ENCODE measurements at places on chromosomes 3 and 15.

GRCh38 chr3:127000761-127001160 lies 17.8 kb downstream of the PLXNA1 start:
- DNase-seq, result no peak

DNA sequence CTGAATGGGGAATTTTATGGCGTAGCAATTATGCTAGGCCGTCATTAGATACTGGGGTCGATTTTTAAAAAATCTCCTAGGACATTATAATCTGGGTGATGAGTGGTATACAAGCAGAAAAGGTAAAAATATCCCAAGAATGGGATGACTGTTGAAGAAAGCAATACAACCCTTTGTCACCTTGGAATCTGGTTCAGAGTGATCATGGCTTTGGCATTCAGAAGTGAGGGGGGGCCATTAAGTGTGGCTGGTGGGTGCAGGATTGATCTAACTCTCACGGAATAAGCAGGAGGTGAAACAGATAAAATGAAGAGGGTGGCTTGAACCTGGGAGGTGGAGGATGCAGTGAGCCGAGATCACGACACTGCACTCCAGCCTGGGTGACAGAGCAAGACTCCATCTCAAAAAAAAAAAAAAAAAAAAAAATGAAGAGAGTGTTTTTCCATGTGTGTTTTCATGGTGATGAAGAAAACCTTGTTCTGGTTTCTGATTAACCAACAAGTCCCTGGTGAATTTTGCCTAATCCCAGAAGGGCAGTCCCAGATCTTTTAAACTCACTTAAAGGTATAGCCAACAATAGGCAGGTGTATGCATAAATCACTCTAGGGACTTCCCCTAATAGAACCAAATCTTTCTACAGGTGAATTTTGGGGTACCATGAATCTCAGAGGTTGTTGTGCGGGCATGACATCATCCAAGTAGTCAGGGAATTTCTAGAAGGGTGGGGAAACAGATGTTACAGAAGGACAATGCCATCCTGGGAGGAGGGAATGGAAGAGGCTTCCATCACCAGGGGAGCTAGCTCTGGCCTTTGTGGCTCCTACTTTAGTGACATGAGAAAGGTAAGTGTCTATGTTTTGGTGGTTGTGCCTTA lies 3.1 kb upstream of the RAD54L2 start:
- DNase-seq, result no peak

- DNase-seq, result no peak
These were observed 168.0 kb downstream of the GMNC start for GRCh38 chr3:190694335-190695001.

DNA sequence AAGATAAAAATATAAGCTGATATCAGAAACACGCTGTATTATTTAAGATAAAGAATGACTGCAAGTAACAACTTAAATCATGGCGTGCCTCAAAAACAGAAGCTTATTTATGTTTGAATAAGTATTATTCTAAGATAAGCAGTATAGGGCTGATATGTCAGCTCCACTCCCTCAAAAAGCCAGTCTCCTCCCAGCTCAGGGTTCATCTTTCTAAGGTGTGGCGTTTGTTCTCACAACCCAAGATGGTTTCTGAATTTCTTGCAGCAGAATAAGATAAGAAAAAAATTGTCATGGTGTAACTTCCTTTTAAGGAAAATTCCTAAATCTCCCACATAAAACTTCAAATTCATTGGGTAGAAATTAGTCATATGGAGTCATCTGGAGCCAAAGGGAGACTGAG lies 166.1 kb upstream of the POU1F1 start:
- no peak for DNase-seq

DNA sequence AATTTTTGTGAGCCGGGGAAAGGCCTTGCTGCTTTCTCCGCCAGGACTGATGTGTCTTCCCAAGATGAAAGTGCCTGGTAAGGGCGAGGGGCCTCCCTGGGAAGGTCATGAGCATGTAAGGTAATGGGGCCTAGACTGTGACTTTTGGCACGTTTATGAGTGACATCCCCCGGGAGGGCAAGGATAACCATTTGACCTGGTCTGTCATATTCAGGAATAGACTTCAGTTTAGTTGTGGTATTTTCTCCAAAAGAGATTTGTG lies 631 bp upstream of the CNBP start:
- DNase-seq, result no peak

DNA sequence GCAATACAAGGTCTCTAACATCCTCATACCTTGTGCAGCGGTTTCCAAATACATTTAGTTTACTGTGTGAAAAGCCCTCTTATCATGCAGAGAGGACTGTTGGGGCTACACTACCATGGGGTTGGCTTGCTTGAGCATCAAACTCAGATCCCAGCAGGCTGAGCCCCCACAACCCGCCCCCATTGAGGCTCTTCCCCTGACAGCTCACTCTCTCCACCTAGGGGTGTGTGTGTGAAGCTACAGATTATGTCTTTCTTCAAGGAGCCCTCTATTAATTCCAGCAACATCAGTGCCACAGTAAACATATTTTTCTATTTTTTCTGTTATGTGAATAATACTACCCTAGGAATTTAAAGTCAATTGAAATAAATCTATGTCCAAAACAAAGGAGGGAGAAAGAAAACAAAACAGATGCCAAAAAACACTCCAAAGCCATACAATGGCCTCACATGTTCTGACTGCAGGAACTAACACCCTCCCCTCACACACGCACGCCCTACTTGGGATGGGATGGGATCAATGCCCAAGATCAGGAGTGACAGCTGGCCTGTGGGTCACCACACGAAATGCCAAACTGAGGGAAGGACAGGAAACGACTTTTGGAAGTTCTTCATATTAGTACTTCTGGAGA lies 14.7 kb downstream of the TM4SF4 start:
- DNase-seq, result peak; percentile 43

GRCh38 chr15:100338971-100339444 lies 2.8 kb downstream of the ADAMTS17 start:
- DNase-seq, result peak; percentile 69

- DNase-seq, result no peak
These were observed 53.3 kb downstream of the GJD2 start for GRCh38 chr15:34701536-34701935.

- no peak for DNase-seq
These were observed 1.3 kb downstream of the CACNA1D start for GRCh38 chr3:53495520-53496391.

DNA sequence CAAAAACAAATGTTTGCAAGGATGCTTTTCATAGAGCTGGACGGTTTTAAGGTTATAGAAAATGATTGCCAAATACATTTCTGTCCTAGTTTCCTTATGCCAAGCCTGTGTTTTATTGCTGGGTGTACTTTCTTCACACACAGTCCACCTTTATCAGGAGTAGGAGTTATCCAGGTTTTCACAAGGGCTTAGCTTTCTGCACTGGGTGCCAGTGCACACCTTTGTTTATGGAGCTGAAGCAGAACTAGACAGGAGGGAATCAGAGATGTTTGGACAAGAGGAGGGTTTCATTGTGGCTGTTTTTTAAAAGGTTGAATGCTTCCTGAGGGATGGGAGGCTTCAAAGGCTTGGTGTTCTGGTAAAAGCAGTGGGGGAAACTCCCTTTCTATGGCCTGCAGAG lies 29.5 kb upstream of the FAM3D start:
- DNase-seq, result no peak

DNA sequence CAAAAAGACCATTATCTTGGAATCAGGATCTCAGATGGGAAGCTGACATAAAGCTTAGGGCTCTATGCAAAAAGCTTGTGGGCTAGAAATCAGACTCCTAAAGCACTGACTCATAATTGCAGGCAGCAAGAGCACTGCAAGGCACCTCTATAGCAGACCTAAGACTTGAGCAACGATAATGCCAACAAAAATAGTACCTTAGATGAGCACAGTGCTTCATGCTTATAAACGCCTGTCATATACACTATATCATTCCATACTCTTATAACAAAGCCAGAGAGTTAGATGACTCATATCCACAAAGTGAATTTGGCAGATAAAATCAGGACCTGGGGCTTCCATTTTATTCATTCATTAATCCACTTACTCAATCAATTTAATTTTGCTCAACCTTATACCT lies 560.8 kb downstream of the MCTP2 start:
- DNase-seq, result no peak

DNA sequence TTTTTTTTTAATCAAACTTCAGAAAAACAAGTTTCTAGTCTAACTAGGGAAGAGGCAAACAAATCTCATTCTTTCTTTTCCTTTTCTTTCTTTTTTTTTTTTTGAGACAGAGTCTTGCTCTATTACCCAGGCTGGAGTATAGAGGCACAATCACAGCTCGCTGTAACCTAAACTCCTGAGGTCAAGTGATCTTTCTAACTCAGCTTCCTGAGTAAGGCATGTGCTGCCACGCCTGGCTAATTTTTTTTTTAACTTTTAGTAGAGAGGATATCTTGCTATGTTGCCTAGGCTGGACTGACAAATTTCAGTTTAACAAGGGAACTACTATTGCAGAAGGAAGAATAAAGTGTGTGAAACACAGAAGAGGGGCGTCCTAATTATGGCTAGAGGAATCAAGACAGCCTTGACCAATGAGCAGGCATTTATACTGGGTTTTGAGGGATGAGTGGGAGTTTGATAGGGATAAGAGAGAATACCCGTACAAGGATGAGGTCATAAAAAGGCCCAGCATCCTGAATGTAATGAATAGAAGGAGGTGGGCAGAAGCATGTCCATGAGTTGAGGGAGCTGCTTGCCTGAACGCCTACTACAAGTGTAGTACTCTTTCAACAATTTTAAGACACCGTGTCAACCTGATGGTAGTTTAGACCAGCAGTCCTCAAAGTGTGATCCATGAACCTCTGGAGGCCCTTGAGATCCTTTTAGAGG lies 6.7 kb upstream of the ZFAND6 start:
- DNase-seq, result no peak

DNA sequence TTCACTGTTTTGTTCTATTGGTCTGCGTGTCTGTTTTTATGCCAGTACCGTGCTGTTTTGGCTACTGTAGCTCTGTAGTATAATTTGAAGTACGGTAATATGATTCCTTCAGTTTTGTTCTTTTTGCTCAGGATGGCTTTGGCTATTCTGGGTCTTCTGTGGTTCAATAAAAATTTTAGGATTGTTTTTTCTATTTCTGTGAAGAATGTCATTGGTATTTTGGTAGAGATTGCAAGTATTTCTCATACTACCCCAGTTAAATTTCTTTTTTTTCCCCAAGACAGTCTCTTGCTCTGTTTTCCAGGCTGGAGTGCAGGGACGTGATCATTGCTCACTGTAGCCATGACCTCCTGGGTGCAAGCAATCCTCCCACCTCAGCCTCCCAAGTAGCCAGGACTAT lies 53.4 kb downstream of the STARD9 start:
- no peak for DNase-seq

GRCh38 chr15:50993598-50993997 lies 85.1 kb downstream of the AP4E1 start:
- no peak for DNase-seq

GRCh38 chr15:50854601-50855490 lies 53.6 kb upstream of the AP4E1 start:
- no peak for DNase-seq

GRCh38 chr15:66985653-66986052 lies 79.7 kb upstream of the SMAD3 start:
- DNase-seq, result no peak

GRCh38 chr15:42742149-42742548 lies 5.2 kb upstream of the CDAN1 start:
- DNase-seq, result no peak

- DNase-seq, result no peak
These were observed 455.0 kb upstream of the THBS1 start for GRCh38 chr15:39125904-39126303.

DNA sequence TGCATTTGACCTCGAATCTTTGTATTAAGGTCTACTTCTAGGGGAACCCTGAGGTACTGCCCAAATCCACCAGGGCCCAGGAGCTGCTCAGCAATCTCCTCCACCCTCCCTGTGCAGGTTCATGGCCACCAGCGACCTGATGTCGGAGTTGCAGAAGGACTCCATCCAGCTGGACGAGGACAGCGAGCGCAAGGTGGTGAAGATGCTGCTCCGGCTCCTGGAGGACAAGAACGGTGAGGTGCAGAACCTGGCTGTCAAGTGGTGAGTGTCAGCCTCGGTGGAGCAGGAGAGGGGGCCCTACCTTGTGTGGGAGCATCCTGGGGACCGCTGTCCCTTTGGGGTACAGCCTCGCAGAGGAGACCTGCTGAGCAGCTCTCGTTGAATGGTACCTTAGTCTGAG lies 6.9 kb downstream of the CAND2 start:
- DNase-seq, result no peak

DNA sequence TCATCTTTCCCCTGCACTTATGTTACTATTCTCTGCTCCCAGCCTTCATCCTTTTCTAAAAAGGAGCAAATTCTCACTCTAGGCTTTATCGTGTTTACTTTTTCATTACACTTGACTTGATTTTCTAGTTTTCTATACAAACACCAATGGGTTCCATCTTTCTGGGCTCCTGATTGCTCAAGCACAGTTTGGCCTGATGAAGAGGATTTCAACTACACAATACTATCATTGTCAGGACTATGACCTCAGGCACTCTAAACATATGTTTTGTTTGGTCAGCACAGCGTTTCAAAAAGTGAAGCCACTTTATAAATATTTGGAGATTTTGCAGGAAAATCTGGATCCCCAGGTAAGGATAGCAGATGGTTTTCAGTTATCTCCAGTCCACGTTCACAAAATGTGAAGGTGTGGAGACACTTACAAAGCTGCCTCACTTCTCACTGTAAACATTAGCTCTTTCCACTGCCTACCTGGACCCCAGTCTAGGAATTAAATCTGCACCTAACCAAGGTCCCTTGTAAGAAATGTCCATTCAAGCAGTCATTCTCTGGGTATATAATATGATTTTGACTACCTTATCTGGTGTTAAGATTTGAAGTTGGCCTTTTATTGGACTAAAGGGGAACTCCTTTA lies 86.2 kb downstream of the TGFBR2 start:
- DNase-seq, result no peak

GRCh38 chr15:65862682-65863081 lies 6.6 kb upstream of the RAB11A start:
- DNase-seq, result peak; percentile 61

- no peak for DNase-seq
These were observed 6.4 kb upstream of the GHRL start for GRCh38 chr3:10299175-10299574.

- no peak for DNase-seq
These were observed 394.5 kb upstream of the RARB start for GRCh38 chr3:25033407-25034029.

GRCh38 chr3:42149975-42150374 lies 58.8 kb downstream of the TRAK1 start:
- DNase-seq, result no peak

DNA sequence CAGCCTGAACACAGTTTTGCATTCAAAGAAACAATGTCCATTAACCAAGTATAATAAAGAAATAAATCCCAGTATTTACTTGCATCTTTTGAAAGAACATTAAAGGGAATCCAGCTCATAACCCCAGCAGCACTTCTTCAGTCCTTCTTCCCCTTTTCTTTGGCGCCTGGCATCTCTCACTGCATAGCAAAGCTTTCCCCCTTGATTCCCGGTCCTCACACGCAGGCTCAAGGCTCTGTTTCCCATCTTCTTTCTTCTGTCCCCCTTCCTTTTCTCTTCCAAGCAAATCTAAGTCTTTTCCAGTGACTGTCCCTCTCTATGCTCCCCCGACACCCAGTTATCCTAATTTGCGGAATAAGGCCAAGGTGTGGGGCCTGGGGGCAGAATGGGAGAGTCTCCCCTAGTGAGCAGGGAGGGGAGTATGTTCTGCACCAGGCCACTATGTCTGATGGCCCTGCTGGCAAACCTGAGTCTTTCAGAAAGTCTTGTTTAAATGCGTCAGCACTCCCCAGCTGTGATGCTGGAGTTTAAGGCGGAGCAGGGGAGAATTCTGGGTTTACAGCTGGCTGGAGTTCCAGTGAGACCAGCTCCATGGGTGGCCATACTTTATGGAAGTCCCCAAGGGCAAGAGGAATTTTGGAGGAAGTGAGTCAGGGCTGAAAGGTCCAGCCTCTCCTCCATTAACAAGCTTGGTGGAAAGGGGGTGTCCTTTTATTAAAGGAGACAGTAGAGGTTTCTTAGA lies 42.1 kb downstream of the GOLGA6A start:
- peak; percentile 82 for DNase-seq

Data from aorta (tissue), 5 donors.